ENCODE measurements at places on chromosomes 5 and 9. TPM values are rescaled to one million over a fixed set of nuclear protein-coding genes. Genes with fewer than 3 reads are reported as not detected.
A peak's percentile ranks its signal among the peaks of the same experiment; 100 is the strongest.

The WNT8A gene
- not detected for total RNA-seq

The TXNDC8 gene
- not detected for total RNA-seq

The IL9 gene
- not detected for total RNA-seq

The ALDH1A1 gene
- not detected for total RNA-seq

The EQTN gene
- not detected for total RNA-seq

The OR1J2 gene
- total RNA-seq = not detected

DNA sequence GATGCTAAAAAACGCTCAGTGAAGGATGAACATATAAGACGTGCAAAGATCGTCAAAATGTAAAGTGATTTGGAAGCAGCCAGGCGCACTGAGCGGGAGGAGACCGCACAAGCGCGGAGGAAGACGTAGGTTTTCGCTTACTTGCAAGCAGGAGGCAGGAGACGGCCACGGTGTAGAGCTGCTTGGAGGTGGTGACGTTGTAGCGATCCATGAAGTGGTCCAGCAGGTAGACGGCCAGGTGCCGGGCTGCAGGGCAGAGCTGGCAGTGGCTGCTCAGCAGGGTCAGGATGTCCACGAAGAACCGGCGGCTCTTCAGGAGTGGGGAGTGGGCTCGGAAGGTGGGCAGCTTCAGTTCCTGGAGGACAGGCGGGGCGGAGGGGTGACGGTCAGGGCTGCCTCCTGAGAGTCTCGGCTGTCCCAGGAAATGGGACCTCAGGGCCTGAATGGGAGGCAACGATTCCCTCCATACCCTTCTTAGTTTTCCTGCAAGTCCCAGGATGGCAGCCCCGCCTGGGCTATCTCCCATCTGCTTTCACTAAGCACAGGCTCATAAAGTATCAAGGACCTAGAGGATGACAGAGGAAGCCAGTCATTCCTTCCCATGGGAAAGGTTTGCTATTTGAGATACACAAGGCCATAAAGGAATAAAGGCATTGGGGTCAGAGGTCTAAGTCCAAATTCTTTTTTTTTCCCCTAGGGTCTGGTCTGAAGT is 31.8 kb downstream of the CCNJL start:
- no peaks in the 10 kb centered on the region for H3K4me1 ChIP-seq
- H3K27ac ChIP-seq = no peak overlapping the region
- no peak for DNase-seq
- no peak overlapping the region for H3K4me3 ChIP-seq
- peaks cover 3% of the 10 kb centered on the region for H3K27me3 ChIP-seq

GRCh38 chr5:180201051-180201987 is 7.7 kb downstream of the RASGEF1C start:
- DNase-seq = no peak
- peaks cover 3% of the 10 kb centered on the region for H3K27me3 ChIP-seq
- no peaks in the 10 kb centered on the region for H3K4me1 ChIP-seq
- no peaks in the 10 kb centered on the region for H3K36me3 ChIP-seq
- H3K4me3 ChIP-seq = no peak overlapping the region

GRCh38 chr9:36823466-36823865 is 210.6 kb downstream of the PAX5 start:
- H3K4me3 ChIP-seq = no peak overlapping the region
- H3K4me1 ChIP-seq = no peaks in the 10 kb centered on the region
- peaks cover 6% of the 10 kb centered on the region for H3K27me3 ChIP-seq

- no peaks in the 10 kb centered on the region for H3K36me3 ChIP-seq
- peaks cover 3% of the 10 kb centered on the region for H3K4me1 ChIP-seq
- H3K4me3 ChIP-seq = no peak overlapping the region
- DNase-seq = no peak
- peaks cover 3% of the 10 kb centered on the region for H3K27me3 ChIP-seq
Measured at GRCh38 chr9:131333771-131334628, 44.5 kb downstream of the PLPP7 start.

GRCh38 chr9:14661421-14662059 is 31.7 kb downstream of the ZDHHC21 start:
- H3K4me1 ChIP-seq = no peaks in the 10 kb centered on the region
- no peak overlapping the region for H3K27ac ChIP-seq
- no peak for DNase-seq
- no peak overlapping the region for H3K4me3 ChIP-seq

- no peak for DNase-seq
- H3K4me1 ChIP-seq = peaks cover 20% of the 10 kb centered on the region
- H3K27ac ChIP-seq = no peak overlapping the region
- H3K36me3 ChIP-seq = no peaks in the 10 kb centered on the region
Measured at GRCh38 chr9:113475031-113475430, 11.5 kb downstream of the RGS3 start.

DNA sequence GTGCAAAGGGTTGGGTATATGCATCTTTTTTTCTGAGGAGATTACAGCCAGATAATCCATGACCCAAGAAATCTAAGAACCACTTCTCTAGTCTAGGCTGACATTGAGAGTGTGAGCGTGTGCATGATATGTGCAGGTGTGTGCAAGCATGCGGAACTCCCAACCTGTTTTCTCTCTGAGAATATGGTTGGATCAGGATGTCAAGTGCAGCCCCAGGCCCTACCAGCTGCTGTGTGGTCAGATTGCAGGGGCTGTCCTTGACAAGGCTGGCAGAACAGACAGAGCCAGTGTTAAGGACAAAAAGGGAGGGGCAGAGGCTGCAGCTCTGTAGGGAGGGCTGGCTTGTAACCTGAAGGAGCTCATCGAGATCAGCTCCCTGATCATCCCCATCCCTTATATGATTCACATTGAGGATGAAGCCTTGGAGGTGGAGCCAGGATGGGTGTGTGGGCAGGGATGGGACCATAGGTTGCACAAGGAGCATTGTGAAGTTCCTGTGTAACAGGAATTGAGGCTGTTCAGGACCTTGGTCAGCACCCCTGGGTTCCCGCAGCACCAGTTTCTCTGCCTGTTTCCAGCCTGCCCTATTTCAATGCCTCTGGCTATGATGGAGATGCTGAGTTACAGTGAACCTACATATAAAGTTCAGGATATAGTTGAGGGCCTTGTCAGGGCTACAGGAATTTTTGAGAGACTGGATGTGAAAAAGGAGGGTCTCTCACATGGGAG is 52.6 kb upstream of the ARAP3 start:
- no peaks in the 10 kb centered on the region for H3K36me3 ChIP-seq
- no peaks in the 10 kb centered on the region for H3K4me1 ChIP-seq
- no peak overlapping the region for H3K27ac ChIP-seq
- peak; percentile 58 for DNase-seq
- no peak overlapping the region for H3K4me3 ChIP-seq

DNA sequence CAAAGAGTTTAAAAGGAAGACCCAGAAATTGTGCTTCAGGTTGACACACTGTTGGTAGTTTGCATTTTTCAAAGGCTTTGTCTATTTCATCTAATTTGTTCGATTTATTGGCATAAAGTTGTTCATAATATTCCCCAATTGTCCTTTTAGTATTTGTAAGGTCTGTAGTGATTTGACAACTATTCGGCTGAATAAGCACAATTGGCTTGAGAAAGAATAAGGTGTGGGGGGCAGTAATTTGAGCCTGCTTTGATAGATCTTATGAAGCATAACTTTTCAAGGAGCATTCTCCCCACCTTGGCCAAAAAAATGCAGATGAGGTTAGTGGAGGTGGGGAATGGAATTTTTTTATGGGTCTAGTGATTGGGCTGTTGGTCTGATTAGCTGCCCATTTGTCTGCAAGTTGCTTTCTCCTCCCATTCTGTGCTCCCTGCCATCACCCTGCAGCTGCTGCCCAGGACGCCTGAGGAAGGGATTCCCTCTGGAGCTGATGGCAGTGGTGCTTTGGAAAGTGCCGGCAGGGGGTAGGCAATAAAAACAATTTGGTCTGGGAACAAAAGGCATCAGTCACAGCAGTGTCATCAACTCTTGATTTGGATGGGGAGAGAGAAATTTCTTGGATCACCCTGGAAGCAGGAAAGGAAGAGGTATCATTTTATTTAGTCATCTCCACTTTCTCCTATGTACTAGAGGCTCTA is 26.6 kb downstream of the WNT8A start:
- H3K36me3 ChIP-seq = no peaks in the 10 kb centered on the region
- no peaks in the 10 kb centered on the region for H3K4me1 ChIP-seq
- H3K27me3 ChIP-seq = peaks cover 14% of the 10 kb centered on the region
- DNase-seq = no peak
- no peak overlapping the region for H3K4me3 ChIP-seq
- no peak overlapping the region for H3K27ac ChIP-seq

- H3K27ac ChIP-seq = peak overlapping the region; percentile 26
- H3K27me3 ChIP-seq = no peaks in the 10 kb centered on the region
- peaks cover 9% of the 10 kb centered on the region for H3K36me3 ChIP-seq
- no peak overlapping the region for H3K4me3 ChIP-seq
- DNase-seq = no peak
- H3K4me1 ChIP-seq = peaks cover 13% of the 10 kb centered on the region
Measured at GRCh38 chr5:149776361-149777305, 46.5 kb downstream of the PPARGC1B start.

DNA sequence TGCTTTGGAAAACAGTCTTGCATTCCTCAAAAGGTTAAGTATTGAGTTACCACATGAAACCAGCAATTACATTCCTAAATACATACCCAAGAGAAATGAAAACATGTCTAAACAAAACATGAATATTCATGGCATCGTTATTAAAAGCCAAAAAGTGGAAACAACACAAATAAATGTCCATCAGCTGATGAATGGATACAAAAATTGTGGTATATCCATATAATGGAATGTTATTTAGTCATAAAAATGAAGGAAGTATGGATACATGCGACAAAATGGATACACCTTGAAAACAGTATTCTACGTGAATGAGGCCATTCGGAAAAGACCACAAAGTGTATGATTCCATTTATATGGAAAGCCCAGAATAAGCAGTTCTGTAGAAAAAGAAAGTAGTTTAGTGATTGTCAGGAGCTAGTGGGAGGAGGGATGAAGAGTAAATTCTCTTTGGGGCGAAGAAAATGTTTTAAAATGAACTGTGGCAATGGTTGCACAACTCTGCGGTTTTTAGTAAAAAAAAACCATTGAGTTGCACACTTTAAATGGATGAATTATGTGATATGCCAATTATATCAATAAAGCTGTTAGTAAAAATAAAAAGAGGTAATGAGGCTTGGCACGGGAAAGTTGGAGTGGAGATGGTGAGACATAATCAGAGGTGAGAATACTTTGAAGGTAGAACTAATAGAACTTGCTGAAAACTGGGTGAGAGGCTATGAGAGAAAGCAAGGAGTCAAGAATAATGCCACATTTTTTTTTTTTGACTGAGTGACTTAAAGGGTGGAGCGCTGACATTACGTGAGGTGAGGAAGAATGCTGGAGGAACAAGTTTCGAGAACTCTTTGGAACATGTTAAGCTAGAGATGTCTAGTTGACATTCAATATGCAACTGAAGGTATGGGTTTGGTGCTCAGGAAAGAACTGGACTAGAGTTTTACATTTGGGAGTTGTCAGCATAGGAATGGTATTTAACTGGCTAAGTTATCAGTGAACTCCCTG is 194.9 kb upstream of the ZNF608 start:
- DNase-seq = no peak
- no peaks in the 10 kb centered on the region for H3K27me3 ChIP-seq
- no peak overlapping the region for H3K27ac ChIP-seq
- H3K4me3 ChIP-seq = no peak overlapping the region
- H3K4me1 ChIP-seq = peaks cover 2% of the 10 kb centered on the region

DNA sequence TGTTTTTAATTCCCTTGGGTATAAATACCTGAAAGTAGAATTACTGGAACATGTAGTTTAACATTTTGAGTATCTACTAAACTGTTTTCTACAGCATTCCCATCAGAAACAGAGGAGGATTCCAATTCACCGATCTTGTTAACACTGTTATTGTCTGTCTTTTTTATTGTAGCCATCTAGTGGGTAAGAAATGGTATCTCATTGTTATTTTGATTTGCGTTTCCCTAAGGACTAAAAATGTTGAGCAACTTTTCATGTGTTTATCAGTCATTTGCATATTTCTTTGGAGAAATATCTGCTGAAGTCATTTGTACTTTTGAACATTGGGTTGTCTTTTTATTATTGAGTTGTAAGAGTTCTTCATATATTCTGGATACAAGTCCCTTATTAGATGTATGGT is 135.2 kb upstream of the NFIL3 start:
- H3K27ac ChIP-seq = no peak overlapping the region
- no peaks in the 10 kb centered on the region for H3K4me1 ChIP-seq
- H3K4me3 ChIP-seq = no peak overlapping the region
- no peak for DNase-seq
- no peaks in the 10 kb centered on the region for H3K36me3 ChIP-seq
- peaks cover 43% of the 10 kb centered on the region for H3K27me3 ChIP-seq

GRCh38 chr9:109730228-109730627 is 49.8 kb upstream of the PALM2AKAP2 start:
- no peak for DNase-seq
- peaks cover 11% of the 10 kb centered on the region for H3K27me3 ChIP-seq
- H3K4me1 ChIP-seq = peaks cover 6% of the 10 kb centered on the region
